ENCODE measurements at places on chromosomes 4 and X.
A peak's percentile ranks its signal among the peaks of the same experiment; 100 is the strongest.

DNA sequence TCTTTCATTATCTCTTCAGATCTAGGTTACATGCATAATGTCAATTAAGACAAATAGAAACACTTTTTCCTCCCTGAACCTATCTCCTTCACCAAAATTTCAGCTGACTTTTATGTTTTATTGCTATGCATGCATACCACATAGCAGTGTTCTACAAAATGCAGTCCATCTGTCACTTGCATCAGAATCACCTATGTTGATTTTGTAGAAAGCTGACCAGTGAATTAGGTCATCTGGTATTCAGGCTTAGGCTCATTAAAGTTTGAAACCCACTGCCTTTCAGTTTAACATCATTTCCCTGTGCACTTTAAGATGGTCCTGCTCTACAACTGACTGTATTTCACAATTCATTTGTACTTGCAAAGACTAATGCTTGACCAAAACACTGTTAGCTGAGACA lies 277.9 kb downstream of the CFAP299 start:
- no peak for DNase-seq

DNA sequence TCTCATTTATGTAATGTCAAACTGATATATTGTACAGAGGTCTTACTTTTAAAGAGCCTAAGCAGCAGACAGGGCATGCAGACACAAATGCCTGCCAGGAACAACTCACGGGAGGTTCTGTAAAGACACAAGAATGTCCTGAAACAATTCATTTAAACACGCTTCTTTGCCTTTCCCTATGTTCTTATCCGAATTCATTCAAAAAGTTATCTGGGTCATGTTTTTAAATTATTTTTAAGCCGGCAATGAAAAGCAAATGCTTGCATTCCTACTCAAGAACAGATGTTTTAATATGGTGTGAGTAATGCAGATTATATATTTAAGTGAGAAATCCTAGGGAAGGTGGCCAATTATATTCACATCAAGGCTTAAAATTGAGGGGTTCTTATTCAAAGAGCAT lies 192.6 kb downstream of the PDGFC start:
- peak; percentile 60 for DNase-seq

DNA sequence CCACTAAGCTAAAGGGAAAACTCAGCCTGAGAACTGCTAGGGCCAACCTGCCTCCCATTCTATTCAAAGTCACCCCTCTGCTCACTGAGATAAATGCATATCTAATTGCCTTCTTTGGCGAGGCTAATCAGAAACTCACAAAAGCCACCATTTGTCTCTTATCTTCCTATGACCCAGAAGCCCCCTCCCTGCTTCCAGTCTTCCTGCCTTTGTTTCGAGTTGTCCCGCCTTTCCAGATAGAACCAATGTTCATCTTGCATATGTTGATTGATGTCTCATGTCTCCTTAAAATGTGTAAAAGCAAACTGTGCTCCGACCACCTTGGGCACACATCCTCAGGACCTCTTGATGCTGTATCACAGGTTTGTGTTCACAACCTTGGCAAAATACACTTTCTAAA lies 459.8 kb downstream of the FSTL5 start:
- no peak for DNase-seq

DNA sequence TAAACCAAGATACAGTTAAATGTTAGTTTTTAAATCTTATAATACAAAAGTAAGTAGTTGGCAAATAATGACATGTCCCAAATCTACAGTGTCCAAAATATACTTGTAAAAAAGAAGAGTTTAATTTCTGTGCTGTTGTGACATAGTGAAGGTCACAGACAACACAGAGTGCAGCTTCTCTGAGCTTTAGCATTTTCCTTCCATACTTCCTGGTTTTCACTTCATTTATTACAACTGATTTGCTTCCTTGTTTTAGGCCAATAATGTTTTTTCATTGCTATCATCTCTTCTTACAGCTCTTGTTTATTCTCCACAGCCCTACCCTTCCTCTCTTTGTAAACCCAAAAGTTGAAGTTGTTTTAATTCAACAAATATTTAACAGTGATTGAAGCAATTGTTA lies 132.4 kb upstream of the TET2 start:
- DNase-seq: no peak

GRCh38 chr4:80043541-80043940 lies 29.5 kb downstream of the ANTXR2 start:
- no peak for DNase-seq

DNA sequence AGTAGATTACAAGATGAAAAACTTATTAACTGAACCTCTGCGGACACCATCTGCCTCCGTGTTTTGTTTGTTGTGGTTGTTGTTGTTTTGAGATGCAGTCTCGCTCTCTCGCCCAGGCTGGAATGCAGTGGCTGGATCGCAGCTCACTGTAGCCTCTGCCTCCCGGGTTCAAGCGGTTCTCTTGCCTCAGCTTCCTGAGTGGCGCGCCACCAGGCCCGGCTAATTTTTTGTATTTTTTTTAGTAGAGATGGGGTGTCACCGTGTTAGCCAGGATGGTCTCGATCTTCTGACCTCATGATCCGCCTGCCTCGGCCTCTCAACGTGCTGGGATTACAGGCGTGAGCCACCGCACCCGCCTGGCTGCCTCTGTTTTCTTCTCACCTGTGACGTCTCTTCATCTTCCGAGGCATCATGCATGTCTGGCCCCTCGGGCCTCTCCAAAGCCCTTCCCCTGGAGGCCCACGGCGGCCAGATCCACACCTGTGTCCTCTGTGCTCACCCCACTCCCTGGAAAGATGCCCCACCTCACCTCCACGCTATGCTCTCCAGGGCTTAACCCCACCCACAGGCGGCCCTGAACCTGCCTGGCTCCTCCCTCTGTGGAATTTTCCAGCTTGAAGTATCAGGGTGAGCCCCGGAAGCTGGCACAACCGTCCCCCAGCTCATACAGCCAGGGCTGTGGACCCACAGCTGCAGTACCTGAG lies 77.0 kb upstream of the MXD4 start:
- no peak for DNase-seq

- DNase-seq: no peak
Observed at GRCh38 chr4:150265806-150266205, 187.6 kb downstream of the DCLK2 start.

DNA sequence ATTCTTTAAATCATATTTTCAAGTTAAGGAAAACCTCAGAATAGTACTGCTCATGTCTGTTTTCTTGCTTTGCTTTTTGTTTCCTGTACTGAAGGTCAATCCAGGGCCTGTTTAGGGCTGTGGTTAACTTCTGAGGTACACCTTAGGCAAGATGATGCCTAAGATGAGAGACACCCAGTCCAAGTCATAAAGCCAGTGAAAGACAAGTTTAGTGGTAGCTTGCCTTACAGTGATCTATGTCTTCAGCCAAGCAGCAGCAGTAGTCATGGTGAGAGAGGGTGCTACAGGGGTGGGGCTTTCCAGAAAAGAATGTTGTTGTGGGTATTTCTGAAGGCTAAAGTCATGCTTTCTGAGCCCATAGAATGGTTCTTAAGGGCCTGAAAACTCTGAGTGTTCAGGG lies 173.7 kb downstream of the VSIG4 start:
- no peak for DNase-seq

DNA sequence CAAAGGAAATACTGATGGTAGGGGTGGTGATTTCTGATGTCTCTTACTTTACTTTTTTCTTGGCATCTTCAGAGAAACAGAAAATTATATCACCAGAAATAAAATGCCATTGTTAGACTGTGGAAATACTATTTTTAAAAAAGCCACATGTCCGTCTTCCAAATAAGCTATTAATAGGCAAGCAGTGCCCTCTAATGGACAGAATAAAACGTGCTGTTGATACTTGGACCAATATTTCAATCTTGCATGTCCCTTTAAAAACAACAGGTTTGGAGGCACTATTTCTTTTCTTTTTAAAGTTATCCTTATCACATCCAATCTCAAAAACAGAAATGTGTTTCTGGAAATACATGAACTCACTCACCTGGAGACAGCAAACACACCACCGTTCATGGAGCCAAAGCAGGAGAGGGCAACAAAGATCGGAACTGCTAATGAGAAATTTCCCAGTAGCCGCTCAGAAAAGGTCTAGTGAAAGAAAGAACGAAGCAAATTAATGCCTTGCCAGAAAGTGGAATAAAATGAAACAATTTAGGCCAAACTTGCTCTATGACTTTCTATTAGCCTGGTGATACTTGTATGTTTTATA lies 59.2 kb downstream of the SLC7A11 start:
- peak; percentile 35 for DNase-seq

DNA sequence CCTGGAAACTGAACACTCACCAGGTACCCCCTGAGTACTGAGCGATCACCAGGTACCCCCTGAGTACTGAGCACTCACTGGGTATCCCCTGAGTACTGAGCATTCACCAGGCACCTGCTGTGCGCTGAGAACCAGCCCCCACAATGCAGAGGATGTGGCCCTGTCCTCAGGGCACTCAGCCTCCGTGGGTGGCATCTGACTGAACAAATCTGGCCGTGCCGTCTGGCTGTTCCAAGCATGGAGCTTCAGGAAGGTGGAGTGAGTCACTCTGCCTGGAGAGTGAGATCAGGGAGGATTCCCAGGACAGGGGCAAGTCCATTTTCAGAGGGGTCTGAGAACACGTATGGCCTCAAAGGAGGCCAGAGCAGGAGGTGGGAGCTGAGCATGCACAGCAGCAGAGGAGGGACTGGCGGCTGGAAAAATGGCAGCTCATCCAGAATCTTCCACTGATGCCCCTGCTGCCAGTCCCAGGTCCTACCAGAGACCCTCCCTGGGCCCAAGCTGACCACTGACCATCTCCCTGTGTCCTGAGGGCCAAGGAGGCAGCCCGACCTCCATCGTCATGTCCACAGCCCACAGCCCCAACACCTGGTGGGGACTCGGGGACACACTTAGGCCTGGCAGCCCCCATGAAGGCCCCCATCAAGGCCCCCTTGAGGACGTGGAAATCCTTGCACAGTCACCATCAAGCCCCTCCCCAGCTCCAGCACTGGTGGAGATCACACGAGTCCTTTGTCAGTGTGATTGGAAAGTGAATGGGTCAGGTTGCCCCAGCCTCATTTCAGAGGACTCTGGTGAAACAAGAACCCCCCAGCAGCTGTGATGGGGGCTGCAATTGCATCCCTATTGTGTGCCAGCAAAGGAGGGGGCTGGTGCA lies 94.1 kb downstream of the HMX1 start:
- no peak for DNase-seq

DNA sequence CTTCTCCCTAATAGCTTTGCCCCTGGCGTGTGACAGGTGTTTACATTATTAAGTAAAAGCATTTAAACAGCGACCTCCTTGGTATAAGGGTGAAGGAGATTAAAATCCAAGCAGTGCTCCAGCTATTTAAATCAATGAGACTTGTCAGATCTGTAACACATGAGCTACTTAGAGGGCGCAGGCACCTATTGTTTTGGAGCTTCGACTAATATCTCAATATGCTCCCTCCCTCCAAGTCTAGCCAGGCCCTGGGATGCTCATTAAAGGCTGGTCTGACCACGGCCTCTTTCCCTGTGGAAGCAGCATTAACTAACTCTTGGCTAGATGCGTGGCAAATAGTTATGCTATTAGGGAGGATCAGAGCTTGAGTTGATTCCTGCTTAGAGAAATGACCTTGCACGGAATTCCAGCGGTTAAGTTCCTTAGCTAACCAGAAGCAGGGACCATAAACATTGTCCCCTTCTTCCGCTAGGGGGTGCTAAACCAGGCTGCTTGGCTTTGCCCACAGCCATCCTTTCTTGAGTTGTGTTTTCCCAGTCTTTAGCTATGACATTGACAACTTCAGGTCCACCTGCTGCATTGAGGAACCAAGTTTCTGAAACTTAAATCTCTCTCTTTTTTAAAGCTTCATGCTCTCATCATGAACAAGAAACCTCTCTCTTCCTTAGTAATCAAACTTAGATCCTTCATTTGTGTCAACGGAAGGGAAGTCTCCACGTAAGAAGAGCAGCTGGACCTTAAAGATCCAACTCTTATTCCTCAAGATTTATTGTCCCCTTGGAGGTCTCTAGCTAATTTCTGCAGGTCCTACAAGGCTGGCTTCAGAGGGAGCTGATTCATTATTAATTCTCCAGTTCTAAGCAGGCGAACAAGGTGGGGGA lies 80.7 kb upstream of the IGFBP7 start:
- DNase-seq: peak; percentile 9

- DNase-seq: no peak
Observed at GRCh38 chr4:42676066-42676951, 19.4 kb upstream of the ATP8A1 start.

DNA sequence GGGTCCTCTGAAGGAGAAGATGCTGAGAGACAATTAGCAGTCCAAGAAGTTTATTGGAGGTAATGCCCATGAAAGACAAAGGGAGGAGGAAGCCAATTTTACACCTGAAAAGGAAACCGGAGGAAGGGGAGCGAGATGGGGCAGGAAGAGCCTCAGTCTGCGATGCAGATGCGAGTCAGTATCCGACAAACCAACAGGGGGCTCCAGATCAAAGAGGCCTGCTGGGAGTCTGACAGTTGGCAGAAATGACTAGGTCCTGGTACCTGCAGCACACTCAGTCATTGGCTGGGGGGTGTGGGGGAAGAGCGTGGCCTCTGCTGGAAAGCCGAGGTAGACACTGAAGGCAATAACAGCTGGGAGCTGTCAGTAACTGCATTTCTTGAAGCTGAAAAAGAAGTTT lies 231.1 kb upstream of the CENPE start:
- no peak for DNase-seq

DNA sequence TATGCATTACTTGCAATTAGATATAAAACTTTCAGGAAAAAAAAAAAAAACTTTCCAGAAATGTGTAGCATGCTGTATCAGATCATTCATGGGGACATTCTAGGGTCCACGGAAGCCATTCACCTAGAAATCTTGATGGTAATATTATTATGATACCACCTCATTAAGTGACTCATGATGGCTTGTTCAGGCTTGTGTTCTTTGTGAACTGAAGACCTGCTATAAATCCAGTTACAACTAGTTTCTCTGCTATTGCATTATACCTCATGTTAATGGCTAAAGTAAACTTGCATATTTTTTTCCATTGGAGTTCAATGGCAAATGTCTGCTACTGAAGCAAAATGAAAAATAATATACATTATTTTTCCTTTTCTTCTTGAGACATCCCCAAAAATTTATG lies 35.3 kb upstream of the PTPN13 start:
- DNase-seq: no peak

GRCh38 chr4:17063888-17064287 lies 165.4 kb upstream of the LDB2 start:
- DNase-seq: peak; percentile 76

DNA sequence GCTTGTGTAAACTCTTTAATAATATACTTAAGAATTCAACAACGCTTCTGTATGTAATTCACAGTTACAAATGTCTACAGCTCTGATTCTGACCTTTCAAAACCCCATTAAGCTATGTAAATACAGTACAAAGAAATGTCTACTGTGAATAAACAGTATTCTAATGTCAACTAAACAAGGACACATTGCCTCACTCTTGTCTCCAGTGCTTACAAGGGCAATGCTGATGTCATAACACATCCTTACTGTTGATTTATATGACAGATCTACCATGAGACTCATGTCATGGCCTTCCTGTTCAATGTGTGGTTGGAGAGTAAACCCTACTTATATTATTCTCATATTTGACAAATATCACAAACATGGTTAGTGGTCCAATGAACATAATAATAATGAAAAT lies 256.1 kb upstream of the ADGRL3 start:
- no peak for DNase-seq

- DNase-seq: no peak
Observed at GRCh38 chrX:75278991-75279390, 5.1 kb downstream of the UPRT start.

- DNase-seq: no peak
Observed at GRCh38 chr4:91359041-91360031, 944.4 kb upstream of the GRID2 start.

GRCh38 chr4:127634181-127634580 lies 1.4 kb downstream of the INTU start:
- DNase-seq: peak; percentile 80

Measured in HCEC 1CT (cell line).